GM04504 (cell line): ENCODE measurements at places on chromosomes 4 and X.

DNA sequence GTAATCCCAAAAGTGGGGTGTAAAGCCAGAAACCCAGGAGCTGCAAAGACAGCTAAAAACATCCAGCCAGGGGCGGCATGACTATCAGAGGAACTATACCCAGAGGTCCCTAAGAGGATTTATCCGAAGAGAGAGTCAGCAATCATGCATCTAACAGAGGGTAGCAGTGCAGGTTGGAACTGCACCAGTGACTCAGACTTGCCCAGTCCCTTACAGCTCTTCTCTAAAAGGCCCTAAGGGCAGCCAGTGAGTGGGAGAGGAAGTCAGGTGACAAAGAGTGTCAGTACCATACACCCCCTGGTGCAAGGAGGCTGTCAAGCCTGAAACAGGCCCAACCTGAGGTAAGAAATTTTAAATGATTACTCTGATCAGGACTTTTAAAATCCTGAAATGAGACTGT is 88.1 kb downstream of the CAMK2D start:
- no peak for DNase-seq

GRCh38 chr4:4968161-4968725 is 51.0 kb downstream of the CYTL1 start:
- DNase-seq = no peak

DNA sequence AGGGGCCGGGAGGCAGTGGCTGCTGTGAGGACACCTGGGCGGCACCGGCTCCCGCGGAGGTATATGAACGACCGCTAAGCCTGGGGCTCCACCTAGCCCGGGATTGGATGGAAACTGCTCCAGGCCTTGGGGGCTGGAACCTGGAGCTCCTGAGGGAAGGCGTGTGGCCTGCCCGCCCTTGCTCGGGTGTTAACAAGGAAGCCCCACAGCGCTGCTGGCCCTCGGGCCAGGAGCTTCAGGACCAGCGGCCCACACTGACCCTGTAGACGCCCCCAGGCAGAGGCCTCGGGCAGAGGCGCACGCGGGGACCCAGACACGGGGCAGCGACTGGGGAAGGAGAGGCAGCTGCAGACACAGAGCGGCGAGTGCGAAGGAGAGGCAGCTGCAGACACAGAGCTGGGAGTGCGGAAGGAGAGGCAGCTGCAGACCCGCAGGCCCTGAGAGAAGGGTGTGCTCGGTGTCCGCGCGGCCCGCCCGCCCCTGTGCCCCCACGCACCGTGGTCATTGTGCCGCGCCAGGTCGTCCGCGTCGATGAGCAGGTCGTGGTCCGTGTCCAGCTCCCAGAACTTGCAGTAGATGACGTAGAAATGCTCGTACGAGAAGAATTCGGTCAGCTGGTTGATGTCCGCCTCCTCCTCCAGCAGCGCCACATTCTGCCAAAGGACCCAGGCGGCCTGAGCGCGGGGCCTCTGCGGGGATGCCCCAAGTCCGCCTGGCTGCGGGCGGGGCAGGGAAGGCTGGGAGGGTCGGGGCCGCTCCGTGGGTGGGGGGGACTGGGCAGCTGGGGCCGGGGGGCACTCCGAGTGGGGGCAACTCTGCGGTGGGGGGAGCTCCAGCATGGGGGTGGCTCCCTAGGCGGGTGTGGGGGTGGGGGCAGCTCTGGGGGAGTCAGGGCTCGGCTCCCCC is 26.7 kb upstream of the GTPBP6 start:
- no peak for DNase-seq

- no peak for DNase-seq
Measured at GRCh38 chr4:38334791-38335190, 329.2 kb upstream of the KLF3 start.

DNA sequence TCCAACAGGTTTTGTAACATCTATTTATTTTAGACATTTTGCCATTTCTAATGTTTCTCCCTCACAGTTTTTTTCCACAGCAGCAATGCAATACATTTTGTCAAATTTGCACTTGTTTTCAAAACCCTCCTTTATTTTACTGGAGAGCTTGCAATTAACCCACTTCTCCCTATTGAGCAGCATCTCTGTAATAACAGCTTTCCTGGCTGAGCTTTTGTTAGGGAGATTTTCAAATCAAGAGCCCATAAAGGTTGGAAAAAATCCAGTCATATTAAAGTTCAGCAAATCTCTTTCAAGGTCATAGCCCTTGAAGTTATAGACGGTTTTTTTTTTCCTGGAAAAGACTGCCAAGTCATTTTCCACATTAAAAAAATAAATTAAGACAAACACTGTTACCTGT is 450.6 kb upstream of the TENM3 start:
- DNase-seq = no peak

- DNase-seq = peak; percentile 96
Measured at GRCh38 chr4:25172961-25173915, 13.0 kb upstream of the SEPSECS start.

DNA sequence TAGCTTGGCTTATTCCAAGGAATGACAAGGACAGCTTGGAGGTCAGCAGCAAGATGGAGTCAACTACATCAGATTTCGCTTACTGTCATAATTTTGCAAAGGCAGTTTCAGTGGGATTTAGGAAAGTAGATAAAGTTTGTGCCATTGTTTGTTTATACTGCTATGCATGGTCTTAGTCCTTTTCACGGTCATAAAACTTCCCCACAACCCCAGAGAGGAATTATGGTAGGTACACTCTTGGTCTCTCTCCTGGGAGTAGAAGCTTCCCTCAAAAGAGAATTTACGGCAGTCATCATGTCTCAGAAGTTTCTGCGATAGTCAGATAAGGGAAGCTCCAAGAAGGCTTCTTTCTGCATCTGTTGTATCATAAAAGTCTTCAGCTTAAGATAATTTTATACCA is 27.9 kb upstream of the HERC6 start:
- no peak for DNase-seq

DNA sequence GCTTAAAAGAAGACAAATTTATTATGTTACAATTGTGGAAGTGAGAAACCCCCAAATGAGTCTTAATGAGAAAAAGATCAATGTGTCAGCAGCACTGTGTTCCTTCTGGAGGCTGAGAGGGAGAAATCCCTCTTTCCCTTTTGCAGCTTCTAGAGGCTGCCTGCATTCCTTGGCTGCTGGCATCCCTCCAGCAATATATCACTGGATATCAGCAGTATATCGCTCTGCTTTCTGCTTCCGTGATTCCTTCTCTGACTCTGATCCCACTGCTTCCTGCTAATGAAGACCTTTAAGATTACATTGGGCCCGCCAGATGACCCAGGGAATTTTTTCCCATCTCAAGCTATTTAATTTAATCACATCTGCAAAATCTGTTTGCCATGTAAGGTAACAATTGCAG is 1008.0 kb downstream of the RAPGEF2 start:
- no peak for DNase-seq

GRCh38 chr4:81747242-81747930 is 275.7 kb upstream of the RASGEF1B start:
- no peak for DNase-seq
